ENCODE measurements at places on chromosomes 7 and 10.

- DNase-seq, result no peak
These were observed 83.5 kb downstream of the HIPK2 start for GRCh38 chr7:139694389-139694676.

DNA sequence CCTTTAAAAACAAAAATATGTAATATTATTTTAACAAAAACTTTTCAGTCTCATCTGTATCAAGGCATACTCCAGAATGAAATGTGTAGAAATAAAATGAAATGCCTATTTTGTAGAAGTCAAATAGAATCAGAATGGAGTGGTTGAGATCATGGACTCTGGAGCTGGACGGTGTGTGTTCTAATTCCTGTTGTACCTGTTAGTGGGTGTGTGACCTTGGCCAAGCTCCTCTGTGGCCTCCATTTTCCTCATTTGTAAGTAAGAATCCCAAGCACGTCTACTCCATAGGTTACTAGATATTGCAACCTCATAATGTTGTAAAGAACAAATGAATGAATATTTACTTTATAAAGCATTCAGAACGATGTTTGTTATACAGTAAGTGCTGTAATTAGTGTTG, 74.9 kb downstream of the HDAC9 start:
- no peak for DNase-seq

DNA sequence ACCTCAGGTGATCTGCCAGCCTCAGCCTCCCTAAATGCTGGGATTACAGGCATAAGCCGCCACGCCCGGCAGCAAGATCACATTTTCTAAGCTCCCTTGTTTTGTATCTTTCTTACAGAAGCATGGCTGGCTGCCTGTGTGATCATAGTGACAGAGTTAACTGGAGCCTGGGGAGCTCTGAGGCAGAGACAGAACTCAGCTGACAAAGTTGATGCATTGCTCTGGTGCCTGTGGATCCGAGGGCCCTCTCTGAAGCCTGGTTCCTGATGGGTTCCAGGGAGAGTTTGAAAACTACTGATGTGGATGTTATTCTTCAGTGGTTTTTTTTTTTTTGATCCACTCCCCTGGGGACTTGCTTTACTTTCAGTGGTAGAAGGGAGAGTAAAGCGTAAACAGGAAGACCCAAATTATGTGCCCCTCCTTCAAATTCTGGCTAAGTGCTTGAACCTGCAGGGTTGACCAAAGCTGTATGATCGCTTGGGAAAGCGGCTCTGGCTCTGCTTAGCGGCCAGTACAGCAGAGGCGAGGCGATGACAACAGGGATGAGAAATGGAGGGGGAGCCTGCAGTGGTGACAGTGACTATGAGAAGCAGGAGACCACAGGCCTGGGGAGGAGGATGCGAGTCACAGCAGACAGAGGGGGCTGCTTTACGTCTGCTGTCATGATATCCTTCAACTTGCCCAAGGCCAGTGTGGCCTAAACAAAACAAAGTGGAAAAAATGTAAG, 6.8 kb upstream of the EFCAB10 start:
- no peak for DNase-seq

DNA sequence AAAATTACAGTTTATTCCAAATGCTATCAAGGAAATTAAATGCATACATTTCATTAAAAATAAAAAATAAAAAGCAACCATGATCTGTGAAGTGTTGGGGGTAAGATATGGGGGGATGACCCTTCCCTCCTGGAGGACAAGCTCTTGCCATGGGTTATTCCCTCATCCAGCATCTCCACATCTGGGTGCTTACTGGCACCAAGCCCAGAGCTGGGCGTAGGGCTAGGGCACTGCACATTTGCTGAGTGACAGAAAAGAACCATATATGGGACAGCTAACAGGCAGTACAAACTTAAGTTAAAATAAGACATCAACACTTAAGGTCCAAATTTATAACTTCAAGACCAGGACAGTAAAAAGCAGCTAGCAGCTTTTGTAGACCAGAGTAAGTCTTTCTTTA, 10.2 kb downstream of the CCDC6 start:
- no peak for DNase-seq

- DNase-seq, result no peak
These were observed 97.4 kb downstream of the ARID5B start for GRCh38 chr10:61998937-61999336.

GRCh38 chr7:104979167-104979841, 34.7 kb upstream of the KMT2E start:
- no peak for DNase-seq

DNA sequence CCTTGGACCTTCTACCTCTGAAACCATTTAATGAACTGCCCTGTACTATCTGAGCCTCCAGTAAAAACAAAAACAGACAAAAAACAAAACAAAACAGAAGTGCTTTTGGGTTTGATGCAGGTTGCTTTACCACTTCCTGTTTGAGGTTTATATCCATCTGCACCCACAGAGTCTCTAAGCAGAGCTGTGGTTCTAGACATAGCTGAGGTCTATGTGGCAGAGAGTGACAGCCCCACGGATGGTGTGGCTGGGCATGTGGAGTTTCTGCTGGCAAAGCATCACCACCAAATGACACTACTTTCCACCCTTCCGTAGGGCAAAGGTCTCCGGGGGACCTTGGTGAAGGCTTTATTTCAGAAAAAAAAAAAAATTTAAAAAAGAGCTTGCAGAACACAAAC, 754.2 kb downstream of the GRID1 start:
- no peak for DNase-seq
